GM03348 (cell line): ENCODE measurements at places on chromosomes 2 and 18.

DNA sequence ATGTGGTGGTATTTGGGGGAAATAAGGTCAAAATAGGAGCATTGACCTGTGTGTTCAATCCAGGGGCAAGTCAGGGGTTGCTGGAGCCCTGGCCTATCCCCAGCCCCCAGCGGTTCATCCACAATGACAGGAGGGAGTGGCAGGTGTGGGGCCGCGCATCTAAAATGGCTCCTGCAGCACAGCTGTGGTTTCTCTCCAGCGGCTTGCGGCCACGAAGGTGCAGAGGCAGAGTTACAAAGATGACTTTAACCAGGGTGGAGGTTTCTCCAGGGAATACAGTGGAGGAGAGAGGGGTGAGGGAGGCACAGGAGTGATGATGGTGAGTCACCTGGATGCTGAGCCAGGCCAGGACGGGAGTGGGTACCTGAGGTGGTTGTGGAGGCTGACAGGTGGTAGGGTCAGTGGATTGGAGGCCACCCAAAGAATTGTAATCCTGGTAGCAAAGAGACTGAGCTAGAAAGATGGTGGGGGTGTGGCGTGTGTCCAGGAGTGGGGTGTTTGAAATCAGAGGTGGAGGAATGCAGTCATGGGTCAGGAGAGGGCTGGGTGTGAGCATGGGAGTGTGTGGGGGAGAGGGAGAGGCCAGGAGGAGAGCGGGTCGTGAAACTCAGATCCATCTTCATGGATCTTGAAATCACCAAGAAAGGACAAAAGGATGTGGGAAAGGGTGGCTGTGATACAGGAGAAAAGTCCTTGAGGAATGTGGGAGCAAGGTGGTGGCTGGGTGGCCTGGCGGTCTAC, 83.2 kb downstream of the CTIF start:
- DNase-seq = peak; percentile 29

- no peak for DNase-seq
Measured at GRCh38 chr2:214515111-214515510, 104.3 kb downstream of the VWC2L start.

DNA sequence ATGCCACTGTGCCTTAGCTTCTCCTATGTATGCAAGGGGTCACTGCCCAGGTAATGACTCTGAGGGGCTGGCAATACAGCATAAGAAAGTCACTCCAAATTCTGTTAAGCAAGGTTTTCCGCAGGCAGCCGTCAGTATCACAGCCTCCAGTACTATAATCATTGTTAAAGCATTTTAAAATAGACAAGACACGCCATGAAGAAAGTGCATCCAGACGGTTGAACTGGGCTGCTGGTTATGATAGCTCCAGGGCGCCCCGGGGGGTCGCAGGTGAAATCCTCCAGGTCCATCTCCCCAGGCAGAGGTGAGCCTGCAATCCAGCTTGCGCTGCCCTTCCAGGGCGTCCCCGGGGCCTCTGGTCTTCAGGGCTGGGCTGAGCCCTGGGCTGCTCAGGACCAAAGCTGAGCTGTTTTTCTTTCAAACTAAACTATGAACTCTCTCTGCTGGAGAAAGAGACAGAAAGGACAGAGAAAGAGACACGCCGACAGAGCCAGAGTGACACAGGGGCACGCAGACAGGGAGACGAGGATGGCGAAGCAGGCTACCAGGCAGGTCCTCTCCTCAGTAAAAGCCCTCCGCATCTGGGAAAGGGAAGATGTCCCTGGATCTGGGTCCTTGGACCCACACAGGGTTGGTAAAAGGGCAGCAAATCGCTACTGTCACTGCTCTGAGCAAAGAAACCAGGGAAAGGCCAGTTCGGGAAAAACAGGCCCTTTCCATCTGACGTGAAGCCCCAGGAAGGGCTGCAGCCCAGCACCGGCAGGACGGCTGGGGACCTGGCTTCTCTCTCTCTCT, 2.1 kb upstream of the TWIST2 start:
- DNase-seq = no peak

- no peak for DNase-seq
Measured at GRCh38 chr2:172817411-172817810, 81.8 kb downstream of the RAPGEF4 start.

GRCh38 chr2:211367711-211368110, 811.3 kb downstream of the CPS1 start:
- no peak for DNase-seq

DNA sequence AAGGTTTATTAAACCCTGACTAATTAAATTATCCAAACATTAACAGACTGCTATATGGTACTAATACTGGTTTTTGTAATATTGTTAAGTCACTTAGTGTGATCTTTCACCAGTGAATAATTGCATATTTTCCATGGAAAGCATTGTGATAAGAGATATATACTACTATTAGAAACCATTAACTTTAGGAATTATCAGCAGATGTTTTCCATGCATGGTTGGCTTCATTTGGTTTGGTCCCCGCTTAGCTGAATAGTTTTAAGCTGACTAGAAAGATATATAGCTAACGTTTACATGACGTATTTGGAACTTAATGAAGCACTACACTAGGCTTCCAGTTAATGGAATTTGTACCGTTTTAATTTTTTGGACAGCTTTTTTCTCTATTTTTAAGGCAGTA, 37.9 kb downstream of the LCLAT1 start:
- DNase-seq = no peak

DNA sequence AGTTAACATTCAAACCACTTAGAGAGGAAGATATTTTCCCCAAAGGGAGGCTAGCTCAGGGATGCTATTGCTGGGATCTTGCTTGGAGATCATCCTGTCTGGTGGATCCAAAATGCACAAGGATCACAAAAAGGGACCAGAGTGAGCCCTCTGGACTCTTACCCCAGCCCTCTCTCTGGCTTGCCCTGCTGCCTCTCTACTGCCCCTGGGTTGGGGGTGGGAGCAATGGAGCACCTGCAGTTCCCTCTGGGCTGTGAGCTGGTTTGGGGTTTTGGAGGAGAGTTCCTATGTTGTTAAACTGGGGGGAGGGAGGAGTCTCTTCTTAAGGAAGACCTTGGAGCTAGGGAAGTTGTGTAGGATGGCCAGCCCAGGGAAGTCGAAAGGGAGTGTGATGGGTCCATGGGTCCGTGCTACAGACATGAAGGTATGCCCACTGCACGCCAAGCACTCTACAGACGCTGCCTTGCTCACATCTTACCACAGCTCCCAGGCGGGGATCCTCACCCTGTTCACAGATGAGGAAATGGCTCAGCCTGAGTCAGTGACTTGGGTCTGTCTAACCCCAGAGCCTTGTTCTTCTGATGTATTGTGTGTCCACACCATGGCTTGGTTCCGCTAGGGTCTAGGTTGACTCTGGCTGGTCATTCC, 3.8 kb downstream of the LBH start:
- peak; percentile 42 for DNase-seq

GRCh38 chr18:43312891-43313290, 35.6 kb upstream of the SYT4 start:
- DNase-seq = no peak

DNA sequence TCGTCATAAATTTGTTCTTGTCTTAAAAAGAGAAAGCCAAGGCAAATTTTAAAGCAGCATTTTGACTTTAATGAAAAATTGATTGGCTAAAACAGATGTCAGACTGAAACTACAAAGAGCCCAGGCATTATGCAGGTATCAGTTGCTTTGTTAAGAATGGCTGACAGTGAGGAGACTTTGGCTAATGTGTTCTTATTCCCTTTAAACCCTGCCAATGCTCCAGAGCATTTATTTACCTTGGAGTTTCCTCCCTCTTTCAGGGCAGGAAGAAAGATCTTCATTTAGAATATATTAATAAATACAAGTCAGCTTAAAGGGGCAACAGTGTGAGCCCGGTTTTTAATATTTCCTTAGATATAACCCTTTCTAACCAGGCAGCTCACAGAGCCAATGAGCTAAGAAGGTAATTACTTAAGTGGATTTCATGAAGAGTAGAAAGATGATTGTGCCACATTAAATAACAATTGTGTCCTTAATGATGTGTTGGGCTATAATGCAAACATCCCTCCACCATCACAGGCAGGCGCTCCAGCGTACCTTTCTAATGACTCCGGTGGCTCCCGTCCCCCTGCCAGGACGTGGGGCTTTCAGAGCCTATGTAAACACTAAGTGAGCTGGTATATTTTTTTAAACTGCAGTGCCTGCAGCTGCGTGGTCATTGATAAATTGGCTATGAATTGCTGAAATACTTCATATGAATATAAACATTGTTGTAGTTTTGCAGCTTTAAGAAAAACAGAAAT, 349.4 kb upstream of the POU3F3 start:
- DNase-seq = no peak

- DNase-seq = no peak
Measured at GRCh38 chr2:196108604-196109003, 40.0 kb upstream of the DNAH7 start.

- no peak for DNase-seq
Measured at GRCh38 chr2:25036221-25036559, 5.7 kb upstream of the EFR3B start.

DNA sequence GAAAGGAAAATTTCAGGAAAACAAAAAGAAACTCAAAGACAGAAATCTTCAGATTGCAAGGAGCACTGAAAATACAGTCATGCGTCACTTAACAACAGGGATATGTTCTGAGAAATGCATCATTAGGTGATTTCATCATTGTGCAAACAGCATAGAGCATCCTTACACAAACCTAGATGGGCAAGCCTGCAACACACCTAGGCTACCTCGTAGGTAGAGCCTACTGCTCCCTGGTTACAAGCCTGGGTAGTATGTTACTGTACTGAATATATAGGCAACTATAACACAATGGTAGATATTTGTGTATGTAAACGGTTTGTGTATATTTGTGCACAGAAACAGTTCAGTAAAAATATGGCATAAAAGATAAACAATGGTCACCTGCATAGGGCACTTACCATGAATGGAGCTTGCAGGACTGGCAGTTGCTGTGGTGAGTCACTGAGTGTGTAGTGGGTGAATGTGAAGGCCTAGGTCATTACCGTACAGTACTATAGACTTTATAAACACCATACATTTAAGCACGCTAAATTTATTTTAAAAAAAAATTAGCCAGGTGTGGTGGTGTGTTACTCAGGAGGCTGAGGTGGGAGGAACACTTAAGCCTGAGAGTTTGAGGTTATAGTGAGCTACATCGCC, 33.4 kb downstream of the SFXN5 start:
- DNase-seq = no peak

- no peak for DNase-seq
Measured at GRCh38 chr2:186984966-186985365, 136.0 kb upstream of the ZSWIM2 start.

GRCh38 chr2:217085543-217085942, 225.7 kb upstream of the TNP1 start:
- DNase-seq = peak; percentile 48

- no peak for DNase-seq
Measured at GRCh38 chr2:69615969-69616368, 27.6 kb downstream of the AAK1 start.

DNA sequence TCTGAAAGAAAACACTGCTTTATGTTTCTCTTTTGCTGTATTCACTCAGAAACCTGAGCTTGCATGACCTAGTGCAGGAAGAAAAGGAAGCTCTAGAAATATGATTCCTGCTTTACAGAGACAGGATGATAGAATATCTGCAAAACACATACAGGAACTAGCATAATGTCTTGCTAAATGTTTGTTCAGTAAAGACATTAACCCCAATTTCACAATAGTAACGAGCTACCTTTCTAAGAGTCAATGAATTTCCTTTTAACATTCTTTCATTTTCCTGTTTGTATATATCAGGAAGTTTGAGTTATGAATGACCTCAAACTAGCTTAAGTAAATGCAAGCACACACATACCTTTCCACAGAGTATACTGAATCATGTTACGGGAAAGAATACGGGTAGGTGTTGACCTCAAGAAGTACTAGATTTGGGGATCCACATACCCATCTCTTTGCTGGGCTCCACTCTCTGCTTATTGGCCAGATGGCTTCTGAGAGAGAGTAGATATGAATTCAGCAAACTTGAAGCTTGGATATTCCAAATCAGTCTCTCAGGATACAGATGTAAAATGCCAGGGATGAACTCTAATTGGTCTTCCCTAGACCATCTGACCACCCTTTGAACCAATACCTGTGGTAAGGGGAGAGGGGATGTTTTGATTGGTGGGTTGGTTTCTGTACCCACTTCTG, 18.2 kb upstream of the ACSL3 start:
- no peak for DNase-seq

GRCh38 chr18:69414184-69414583, 13.5 kb downstream of the DOK6 start:
- DNase-seq = no peak

- DNase-seq = peak; percentile 93
Measured at GRCh38 chr2:216371721-216372702, at the start of gene MARCHF4. MARCHF4 (minus strand) TSS chr2:216372483; CDS start chr2:216370260, 2,223 bp downstream.

GRCh38 chr2:100321179-100321865, 979 bp downstream of the LONRF2 start:
- peak; percentile 58 for DNase-seq

GRCh38 chr2:134227666-134228065, 26.2 kb upstream of the MGAT5 start:
- no peak for DNase-seq

DNA sequence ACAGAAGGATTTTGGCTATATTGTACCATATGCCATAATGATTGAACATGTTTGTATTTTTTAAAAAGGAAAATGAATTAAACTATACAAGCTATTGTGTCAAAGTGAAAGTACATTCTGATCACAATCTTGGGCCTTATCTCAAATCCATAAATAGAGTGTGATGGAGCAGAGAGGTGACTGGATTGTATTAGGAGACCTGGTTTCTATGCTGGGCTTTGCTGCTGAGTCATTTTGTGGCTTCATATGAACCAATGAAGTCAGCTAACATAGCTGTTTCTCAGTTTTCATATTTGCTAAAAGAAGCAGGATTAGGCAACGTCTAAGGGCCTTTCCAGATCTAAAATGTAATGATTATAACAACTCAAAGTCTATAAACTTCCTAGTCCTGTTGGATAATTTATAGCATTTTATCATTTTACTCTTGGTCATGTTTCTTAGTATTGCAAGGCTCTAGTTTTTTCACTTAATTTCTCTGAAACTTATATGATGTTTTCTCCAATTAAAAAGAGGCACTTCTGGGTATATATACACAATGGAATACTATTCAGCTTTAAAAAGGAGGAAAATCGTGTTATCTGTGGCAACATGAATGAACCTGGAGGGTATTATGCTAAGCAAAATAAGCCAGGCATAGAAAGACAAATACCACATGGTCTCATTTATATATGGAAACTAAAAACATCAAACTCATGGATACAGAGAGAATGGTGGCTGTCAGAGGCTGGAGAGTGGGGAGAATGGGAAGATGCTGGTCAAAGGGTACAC, 112.3 kb downstream of the MEP1B start:
- DNase-seq = peak; percentile 74
